ENCODE measurements at places on chromosomes 1 and 21.
A peak's percentile ranks its signal among the peaks of the same experiment; 100 is the strongest.

DNA sequence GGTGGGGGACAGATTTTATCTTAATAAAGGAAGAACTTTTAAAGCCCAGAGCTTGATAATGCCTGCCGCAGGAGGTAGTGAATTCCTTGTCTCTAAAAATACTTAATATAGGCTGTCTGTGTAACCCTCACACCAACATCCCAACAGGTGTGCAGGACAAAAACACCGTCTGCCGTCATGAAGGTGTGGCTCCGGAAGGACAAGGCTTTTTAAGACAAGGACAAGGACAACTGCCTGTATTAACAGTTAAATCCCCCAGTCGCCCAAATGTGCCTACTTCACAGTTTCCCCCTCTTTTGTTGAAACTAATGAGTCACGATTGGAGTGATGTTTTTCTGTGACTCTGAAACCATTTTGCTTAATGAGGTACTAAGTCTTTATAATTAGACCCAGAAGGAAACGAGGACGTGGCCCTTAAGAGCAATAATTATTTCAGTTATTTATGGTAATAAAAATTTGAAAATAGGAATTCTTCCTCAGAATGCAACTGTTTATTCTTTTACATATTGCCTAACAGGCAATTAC is 27.3 kb upstream of the SPATA6 start:
- no peak for DNase-seq

GRCh38 chr1:100510451-100510850 is 27.5 kb upstream of the GPR88 start:
- DNase-seq = no peak

- DNase-seq = no peak
Measured at GRCh38 chr1:171590022-171590421, 32.0 kb upstream of the MYOCOS start.

DNA sequence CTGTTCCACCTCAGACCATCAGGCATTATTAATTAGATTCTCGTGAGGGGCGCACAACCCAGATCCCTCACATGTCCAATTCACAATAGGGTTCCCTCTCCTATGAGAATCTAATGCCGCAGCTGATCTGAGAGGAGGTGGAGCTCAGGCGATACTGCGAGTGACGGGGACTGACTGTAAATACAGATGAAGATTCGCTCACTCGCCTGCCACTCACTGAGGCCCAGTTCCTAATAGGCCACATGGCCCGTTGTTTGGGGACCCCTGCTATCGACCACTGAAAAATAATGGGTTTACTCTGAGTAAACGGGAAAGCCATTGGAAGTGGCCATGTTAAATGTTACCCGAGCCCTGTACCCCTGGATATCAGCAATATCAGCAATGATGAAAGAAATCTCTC is 65.9 kb downstream of the GRIK1 start:
- DNase-seq = no peak

DNA sequence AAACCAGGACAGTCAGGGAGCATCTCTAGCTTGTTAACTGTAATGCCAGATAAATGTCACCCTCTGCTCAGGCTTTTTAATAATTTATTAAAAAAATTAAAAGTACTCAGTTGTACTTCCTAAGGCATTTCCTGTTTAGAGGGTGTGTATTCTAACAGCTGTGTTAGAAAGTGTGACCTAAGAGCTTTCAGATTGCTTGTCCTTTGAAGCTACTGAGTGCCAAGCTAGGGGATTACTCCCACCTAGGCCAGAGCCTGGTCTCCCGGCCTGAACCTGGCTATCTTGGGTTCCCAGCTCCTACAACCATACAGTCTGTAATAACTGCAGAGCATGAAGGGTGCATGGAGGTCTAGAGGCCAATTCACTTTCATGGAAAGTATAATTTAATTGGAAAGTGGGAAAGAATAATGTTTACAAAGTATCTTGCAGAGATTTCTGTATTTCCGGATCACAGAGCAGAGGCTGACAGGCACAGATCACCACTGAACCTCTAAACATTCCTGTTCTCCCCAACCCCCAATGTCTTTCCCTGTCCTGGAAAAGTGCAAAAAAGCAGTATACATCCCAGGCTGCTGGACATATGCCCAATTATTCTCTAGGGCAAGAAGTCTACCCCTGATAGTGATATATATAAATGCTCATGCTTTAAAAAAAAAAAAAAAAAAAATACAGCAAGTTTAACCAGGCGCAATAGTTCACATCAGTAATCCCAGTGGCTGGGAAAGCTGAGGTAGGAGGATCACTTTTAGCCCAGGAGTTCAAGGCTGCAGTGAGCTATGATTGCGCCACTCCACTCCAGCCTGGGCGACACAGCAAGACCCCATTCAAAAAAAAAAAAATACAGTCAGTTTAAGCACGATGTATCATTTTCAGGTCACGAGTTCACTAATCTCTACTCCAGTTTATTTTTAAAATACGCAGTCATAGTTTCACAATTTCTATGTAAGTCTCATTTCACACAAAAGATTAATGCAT is 36.7 kb upstream of the RAP1A start:
- no peak for DNase-seq

DNA sequence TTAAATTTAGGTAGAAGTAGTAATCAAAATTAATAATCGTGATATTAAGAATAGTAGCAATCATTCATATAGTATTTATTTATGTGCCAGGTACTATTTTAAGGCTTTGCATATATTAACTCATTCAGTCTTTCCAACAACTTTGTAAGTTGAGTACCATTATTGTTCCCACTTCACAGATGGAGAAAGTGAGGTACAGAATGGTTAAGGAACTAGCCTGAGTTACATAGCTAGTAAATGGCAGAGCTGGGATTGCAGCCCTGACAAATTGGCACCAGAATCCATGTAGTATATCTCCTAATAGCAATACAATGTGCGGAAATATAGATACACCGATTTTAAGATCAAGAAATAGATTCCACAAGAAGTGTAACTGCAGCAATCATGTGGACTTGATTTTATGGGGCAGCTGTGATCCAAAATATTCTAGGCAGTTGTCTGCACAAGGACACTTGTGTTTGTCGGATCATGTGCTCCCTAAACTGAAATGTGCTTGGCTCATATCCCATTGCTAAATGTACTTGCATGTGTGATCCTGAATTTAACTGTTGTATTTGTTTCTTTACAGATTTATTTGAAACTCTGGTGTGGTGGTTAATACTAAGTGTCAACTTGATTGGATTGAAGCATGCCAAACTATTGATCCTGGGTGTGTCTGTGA is 5.8 kb upstream of the GTF2B start:
- DNase-seq = no peak

DNA sequence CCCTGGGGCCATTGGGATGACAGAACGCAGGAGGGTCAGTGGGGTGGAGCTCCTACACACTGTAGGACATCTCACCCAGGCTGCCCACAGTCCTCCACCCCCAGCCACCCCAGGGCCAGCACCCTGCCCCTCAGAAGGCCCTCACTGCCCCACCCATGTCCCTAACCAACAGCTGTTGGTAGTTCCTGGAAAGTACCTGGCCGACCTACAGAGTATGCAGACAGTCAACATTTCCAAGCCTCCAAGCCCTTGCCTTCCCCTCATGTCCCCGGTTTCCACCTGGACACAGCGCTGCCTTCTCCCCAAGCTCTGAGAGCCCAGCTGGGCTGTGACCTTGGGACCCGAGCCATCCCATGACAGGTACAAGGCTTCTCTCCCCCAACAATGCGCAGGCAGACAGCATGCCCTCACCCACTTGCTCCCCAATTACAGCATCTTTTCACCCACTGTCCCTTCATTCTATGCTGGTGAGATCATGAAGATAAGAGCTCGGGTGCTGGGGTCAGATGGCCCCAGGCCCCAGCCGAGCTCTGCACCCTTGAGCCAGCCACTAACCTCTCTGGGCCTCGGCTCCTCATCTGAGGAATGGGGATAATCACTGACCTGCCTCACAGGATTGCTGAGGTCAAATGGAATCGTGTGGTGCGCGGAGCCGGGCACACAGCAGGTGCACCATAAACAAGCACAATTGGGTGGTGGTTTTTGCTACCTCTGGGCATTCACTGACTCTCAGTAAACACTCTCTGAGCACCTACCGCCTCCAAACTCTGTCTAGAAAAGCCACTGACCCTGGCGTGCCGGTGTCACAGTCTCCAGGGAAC is 11.2 kb downstream of the LAPTM5 start:
- DNase-seq = no peak

DNA sequence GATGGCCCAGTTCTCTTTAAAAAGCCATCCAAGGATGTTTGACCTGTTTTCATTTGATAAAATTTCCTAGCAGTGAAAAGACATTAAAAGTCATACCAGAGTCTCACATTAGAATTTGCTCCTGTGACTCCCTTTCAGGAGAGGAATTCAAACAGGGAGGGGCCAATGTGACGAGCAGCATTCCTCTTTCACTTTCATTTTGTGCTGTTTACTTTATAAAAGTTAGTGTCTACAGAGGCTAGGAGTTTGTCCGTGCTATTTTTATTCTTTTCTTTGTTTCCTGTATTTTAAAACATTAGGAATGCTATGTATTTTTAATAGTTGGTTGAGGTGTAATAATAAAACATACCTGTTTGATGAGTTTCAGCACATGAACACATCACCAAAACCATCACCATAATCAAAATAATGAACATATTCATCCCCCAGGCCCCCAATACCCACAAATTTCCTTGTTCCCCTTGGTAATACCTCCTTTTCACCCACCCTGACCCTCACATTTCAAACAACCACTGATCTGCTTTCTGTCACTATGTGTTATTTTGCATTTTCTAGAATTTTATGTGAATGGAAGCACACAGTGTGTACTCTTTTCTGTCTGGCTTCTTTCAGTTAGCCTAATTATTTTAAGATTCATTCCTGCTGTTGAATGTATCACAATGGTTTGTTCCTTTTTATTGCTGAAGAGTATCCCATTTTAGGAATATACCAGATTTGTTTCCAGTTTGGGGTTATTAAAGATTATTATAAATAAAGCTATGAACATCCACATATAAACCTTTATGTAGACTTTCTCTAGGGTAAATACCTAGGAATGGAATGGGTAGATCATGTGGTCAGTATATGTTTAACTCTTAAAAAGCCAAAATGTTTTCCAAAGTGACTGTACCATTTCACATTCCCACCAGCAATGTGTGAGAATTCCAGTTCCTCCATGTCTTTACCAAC is 129.5 kb downstream of the TENT5C start:
- no peak for DNase-seq

GRCh38 chr1:185281245-185281644 is 35.8 kb downstream of the IVNS1ABP start:
- DNase-seq = no peak

GRCh38 chr1:24931468-24932231 is 1.6 kb upstream of the RUNX3 start:
- DNase-seq = no peak

- DNase-seq = no peak
Measured at GRCh38 chr1:234478152-234478480, 863 bp downstream of the TARBP1 start.

GRCh38 chr1:65056234-65056633 is 89.9 kb upstream of the JAK1 start:
- DNase-seq = no peak

GRCh38 chr1:214154596-214155292 is 126.2 kb upstream of the SMYD2 start:
- no peak for DNase-seq

GRCh38 chr1:177952691-177953090 is 17.2 kb downstream of the SEC16B start:
- no peak for DNase-seq

GRCh38 chr21:37704751-37705150 is 211.5 kb downstream of the KCNJ6 start:
- no peak for DNase-seq

DNA sequence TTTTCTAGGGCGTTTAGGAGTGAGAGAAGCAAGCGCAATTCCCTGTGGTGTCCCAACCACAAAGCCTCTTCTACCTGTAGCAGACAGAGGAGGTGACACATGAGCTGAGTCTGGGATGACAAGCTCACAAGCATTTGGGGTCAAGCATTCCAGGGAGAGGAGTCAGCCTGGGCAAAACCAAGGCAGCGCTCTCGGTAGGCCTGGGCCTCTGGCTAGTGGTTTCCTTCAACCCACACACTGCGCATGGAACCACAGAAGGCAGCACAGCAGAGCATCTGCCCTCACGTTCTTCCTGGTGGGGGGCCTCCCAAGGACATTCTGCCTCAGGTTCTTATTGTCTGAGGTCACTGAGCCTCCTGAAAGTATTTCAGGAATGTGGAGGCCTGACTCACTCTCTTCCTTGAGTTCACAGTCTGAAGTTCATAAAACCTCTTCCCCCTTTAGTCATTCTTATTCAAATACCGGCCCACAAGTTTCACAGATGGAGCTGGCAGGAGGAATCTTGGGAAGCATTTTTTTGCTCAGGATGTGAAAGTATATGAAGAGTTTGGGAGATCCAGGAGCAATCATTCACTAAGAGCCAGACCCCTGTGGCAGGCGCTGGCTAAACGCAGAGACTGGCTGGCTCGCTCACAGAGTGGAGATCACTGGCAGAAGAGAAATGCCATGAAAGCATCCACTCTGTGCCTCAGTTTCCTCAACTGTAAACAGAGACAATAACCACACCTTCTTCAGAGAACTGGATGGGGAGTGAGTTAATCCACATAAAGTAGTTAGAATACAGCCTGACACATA is 26.8 kb downstream of the CCN1 start:
- DNase-seq = peak; percentile 85

- DNase-seq = no peak
Measured at GRCh38 chr1:197915260-197915861, 1.8 kb upstream of the LHX9 start.

DNA sequence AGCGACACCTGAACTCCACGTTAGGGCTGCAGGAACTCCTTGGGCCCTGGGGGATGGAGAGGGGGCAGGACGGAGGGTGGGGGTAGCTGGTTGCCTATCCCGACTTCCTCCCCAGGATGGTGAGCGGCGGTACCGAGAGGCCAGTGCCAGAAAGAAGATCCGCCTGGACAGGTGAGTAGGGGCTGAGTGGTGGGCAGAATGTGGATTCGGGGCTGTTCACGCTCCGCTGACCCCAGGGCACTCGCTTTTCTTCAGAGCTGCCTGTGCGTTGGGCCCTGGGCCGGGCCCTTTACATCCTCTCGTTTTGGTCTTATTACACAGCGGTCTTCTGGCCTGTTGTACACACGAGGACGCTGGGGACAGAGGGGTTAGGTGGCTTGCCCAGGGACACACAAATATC is 20.8 kb downstream of the FAM151A start:
- DNase-seq = no peak

- DNase-seq = no peak
Measured at GRCh38 chr1:66335859-66336640, 197.9 kb upstream of the SGIP1 start.

DNA sequence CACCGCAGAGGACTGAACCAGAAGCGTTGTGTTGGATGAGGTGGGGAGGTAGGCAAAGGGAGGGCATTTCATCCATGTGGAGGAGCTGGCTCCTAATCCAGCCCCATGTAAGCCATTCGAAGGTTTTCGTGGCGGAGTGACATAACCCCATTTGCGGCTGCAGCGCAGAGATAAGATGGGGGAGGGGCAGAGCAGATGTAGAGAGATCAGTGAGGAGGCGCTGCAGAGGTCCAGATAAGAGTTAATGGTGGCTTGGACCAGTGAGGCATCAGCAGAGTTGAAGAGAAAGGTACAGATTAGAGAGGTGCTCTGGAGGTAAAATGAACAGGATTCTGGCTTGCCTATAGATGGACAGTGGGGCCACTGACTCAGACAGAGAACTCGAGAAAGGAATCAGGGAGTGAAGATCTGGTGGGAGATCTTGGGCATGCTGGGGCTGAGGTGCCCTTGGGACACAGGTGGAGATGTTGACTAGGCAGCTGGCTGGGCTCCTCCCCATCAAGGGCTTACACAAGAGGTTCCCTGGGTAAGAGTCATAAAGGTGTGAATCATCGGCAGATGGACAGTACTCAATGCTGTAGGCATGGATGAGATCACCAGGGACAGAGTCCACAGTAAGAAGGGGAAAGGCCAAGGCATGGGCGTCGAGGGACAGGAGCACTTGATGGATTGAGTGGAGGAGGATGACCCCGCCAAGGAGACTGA is 7.8 kb upstream of the PTPRF start:
- no peak for DNase-seq

GRCh38 chr1:213876531-213876930 is 111.2 kb upstream of the PROX1 start:
- DNase-seq = no peak

All from AG09319 (cell line).